ENCODE measurements at places on chromosomes 4 and X. TPM values are rescaled to one million over a fixed set of nuclear protein-coding genes. Genes with fewer than 3 reads are reported as not detected.
A peak's percentile ranks its signal among the peaks of the same experiment; 100 is the strongest.

MAGEA3 gene
- not detected for total RNA-seq

DCLK2 gene
- not detected for total RNA-seq

NAP1L5 gene
- total RNA-seq = 2.0 TPM

DNA sequence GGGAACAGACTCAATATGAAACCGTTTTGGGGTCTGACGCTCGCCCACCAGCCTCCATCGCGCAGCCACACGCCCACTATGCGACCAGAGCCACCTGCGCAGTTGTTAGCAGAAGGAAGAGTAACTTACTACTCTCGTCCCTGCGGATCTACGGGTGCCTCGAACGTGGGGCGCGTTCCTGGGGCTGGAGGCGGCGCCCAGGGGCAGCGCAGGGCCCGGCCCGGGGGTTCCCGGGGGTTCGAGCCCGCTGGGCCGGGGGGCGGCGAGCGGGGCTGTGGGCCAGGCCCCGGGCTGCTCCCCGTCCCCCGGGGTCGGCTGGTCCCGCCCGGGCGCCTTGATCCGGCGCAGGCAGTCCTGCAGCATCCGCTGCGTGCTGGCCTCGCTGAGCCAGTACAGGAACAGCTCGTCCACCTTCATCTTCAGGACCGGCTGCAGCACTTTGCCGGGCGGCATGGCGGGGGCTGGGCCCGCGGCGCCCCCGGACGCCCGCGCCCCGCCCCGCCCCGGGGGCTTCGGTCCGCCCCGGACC is 404 bp downstream of the PPP2R3B start:
- peak; percentile 32 for DNase-seq
- peaks cover 13% of the 10 kb centered on the region for H3K4me1 ChIP-seq
- H3K27me3 ChIP-seq = no peaks in the 10 kb centered on the region

GRCh38 chr4:48779095-48779997 is 733 bp downstream of the FRYL start:
- no peaks in the 10 kb centered on the region for H3K27me3 ChIP-seq
- H3K36me3 ChIP-seq = no peaks in the 10 kb centered on the region
- DNase-seq = peak; percentile 66
- H3K4me3 ChIP-seq = peak overlapping the region; percentile 96

GRCh38 chr4:151879705-151880445 is 119.1 kb upstream of the GATB start:
- H3K27ac ChIP-seq = no peak overlapping the region
- peaks cover 15% of the 10 kb centered on the region for H3K4me1 ChIP-seq
- DNase-seq = no peak
- H3K27me3 ChIP-seq = peaks cover 1% of the 10 kb centered on the region
- no peaks in the 10 kb centered on the region for H3K36me3 ChIP-seq
- no peak overlapping the region for H3K4me3 ChIP-seq

DNA sequence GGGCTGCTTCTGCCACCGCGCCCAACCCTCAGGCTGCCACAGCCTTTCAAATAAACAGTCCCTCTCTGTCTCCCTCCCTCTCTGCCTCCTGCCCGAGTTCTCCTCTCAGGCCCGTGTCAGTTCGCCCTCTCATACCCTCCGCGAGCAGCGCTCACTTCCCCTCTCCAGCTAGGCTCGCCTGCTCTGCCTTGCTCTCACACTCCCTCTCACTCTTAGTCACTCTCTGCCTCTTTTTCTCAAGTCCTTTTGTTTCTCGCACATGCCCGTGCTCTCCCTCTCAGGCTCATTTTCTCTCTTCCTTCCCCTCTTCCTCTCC is 3.2 kb downstream of the EFNB1 start:
- H3K4me3 ChIP-seq = peak overlapping the region; percentile 74
- no peaks in the 10 kb centered on the region for H3K36me3 ChIP-seq
- no peaks in the 10 kb centered on the region for H3K27me3 ChIP-seq
- no peak overlapping the region for H3K27ac ChIP-seq
- DNase-seq = no peak

DNA sequence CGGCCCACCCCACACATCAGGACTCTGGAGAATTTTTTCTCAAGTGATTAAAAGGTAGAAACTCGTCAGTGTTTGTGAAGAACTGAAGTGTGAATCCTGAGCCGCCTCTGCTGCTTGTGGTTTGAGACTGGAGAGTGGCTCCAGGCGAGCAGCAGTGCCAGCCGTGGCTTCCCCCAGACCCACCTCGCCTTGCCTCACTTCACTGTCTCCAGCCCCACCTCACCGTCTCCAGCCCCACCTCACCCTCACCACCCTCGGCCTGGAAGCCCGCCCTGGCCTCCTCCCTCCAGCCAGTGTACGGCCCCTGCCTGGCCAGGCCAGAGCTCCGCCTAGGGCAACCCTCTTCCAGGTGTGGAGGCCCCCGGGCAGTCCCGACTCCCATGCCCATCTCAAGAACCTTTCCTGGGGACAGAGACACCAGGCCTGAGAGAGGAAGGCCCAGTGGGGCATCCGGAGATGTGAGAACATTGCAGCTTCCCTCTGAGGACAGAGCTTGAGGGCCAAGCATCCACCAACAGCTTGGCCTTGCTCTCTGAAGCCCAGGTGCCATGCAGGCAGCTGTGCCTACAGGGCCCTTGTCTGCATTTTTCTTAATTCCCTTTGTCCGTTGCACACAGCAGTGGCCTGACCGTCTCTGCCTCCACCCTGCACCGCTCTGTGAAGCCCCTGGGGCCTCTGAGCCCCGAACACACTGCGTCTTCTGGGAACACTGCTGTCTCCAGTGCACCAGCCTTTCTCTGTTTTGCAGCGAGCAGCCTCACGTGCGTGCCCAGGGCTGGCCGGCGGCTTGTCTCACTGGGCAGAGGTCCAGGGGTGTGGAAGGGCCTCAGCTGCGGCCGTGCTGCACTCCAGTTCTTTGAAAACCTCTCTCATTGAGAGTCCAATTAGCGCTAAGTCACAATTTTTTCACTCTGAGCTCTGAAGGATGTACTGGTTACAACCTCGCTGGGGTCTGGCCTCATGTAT is 13.8 kb downstream of the SH3BP2 start:
- H3K27ac ChIP-seq = no peak overlapping the region
- H3K4me1 ChIP-seq = peaks cover 19% of the 10 kb centered on the region
- H3K36me3 ChIP-seq = no peaks in the 10 kb centered on the region

- H3K36me3 ChIP-seq = peaks cover 55% of the 10 kb centered on the region
- H3K27ac ChIP-seq = peak overlapping the region; percentile 13
- no peak overlapping the region for H3K4me3 ChIP-seq
Measured at GRCh38 chr4:169582203-169582602, 30.2 kb downstream of the NEK1 start.

DNA sequence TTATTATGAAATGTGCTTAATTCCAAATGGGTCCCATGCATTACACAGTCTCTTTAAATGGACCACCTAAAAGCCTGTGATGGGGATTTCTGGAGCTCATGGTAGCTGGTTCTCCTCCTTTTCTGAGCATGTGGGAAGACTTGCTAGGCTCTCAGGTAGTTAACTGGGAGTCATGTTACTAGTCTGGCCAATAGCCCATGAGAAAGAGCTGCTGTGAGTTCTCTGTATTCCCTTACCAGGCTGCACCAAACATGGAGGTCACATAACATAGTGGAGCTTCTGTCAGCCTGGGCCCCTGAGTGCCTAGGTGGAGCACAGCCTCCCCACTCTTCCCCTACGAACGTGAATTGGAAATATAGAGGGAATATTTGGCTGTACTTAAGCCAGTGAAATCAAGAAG is 198.4 kb downstream of the MAML3 start:
- DNase-seq = no peak
- H3K4me3 ChIP-seq = no peak overlapping the region
- H3K4me1 ChIP-seq = peaks cover 14% of the 10 kb centered on the region
- no peaks in the 10 kb centered on the region for H3K27me3 ChIP-seq
- no peaks in the 10 kb centered on the region for H3K36me3 ChIP-seq

DNA sequence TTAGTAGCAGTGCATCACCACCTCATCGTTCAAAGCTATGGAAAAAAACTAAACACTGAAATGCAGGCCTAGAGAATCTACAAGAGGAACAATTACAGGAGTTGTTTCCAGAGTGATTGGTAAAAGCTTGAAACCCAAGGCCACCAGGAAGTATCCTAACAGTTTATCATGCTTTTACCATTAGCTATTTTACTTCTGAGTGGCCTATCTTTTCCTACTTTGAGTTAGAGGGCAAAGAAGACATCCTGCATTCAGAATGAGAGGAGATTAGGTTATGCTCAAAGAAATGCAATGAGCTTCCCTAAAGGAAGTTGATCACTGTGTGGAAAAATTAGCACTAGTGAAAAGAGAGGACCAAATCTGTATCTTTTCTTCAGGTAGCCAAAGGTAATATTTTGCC is 69.8 kb upstream of the PRSS48 start:
- no peak overlapping the region for H3K27ac ChIP-seq
- H3K27me3 ChIP-seq = no peaks in the 10 kb centered on the region
- H3K4me3 ChIP-seq = no peak overlapping the region
- no peak for DNase-seq
- no peaks in the 10 kb centered on the region for H3K36me3 ChIP-seq
- H3K4me1 ChIP-seq = no peaks in the 10 kb centered on the region

DNA sequence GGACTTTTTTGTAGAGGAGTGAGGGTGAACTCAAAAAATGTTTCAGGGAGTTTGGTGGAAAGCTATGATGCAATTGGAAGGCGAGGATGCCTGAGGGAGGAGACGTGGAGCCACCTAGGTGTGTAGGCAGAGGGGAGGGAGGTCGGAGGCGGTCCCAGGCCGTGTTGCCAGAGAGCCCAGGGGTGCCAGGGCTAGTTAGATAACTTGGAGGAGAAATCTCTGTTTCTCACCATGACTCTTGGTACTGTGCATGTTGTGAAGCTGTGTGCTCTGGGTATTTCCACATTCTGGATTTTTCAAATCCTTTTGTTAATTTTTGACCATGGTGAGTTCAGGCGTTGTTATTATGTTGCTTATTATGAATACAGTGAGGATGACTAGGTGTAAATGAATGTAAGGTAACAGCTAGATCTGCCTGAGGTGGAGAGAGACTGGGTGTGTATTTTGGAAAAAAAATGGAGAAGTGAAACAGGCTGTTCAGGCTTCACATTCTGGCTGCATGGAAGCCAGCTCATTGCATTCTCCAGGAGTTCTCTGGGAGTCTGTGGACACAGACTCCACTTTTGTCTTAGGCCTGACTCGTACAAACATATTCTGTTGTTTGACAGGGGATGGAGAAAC is 4.5 kb downstream of the RAB9A start:
- no peaks in the 10 kb centered on the region for H3K27me3 ChIP-seq
- peaks cover 55% of the 10 kb centered on the region for H3K4me1 ChIP-seq
- peak overlapping the region; percentile 3 for H3K27ac ChIP-seq
- peaks cover 6% of the 10 kb centered on the region for H3K36me3 ChIP-seq
- peak overlapping the region; percentile 36 for H3K4me3 ChIP-seq

GRCh38 chrX:47179928-47180255 is 13.7 kb upstream of the UBA1 start:
- H3K4me3 ChIP-seq = no peak overlapping the region
- H3K36me3 ChIP-seq = peaks cover 56% of the 10 kb centered on the region
- no peaks in the 10 kb centered on the region for H3K27me3 ChIP-seq

DNA sequence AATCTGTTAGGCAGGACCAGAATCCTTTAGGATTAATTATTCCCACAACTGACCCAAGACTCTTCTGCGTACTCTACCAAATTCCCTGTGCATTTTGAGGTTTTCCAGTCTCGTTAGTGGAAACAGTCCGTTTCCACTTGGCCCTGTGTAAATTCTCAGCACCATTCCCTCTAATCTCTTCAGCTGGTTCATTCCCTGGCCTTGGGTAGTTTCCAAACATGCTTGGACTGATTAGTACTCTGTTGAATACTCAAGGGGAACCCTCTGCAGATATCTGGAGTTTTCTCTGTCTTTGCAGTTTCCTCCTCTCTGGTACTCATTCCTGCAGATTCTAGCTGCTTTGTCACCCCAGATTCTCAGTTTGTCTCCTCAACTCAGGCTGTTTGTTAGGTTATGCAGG is 80.4 kb downstream of the ZFX start:
- no peak overlapping the region for H3K4me3 ChIP-seq
- no peaks in the 10 kb centered on the region for H3K4me1 ChIP-seq
- H3K36me3 ChIP-seq = peaks cover 4% of the 10 kb centered on the region
- no peaks in the 10 kb centered on the region for H3K27me3 ChIP-seq
- DNase-seq = no peak

GRCh38 chr4:3368841-3369760 is 72.7 kb upstream of the HGFAC start:
- peak overlapping the region; percentile 68 for H3K4me3 ChIP-seq
- H3K36me3 ChIP-seq = no peaks in the 10 kb centered on the region
- H3K27ac ChIP-seq = peak overlapping the region; percentile 53

Data from naive thymus-derived CD8-positive, alpha-beta T cell (primary cell).